ENCODE measurements at places on chromosomes 2 and 18. TPM values are rescaled to one million over a fixed set of nuclear protein-coding genes. Genes with fewer than 3 reads are reported as not detected.

The PROM2 gene
- 70.5 TPM for total RNA-seq

The CAVIN2 gene
- 50.6 TPM for total RNA-seq

The CEBPZOS gene
- total RNA-seq = 23.6 TPM

- no peak overlapping the region for H3K27ac ChIP-seq
- H3K27me3 ChIP-seq = no peaks in the 10 kb centered on the region
- H3K4me3 ChIP-seq = no peak overlapping the region
Measured at GRCh38 chr2:1430491-1430890, 17.2 kb downstream of the TPO start.

GRCh38 chr2:176154576-176155252, 2.4 kb upstream of the HOXD3 start:
- no peaks in the 10 kb centered on the region for H3K36me3 ChIP-seq
- H3K4me3 ChIP-seq = no peak overlapping the region
- H3K4me1 ChIP-seq = peaks cover 20% of the 10 kb centered on the region
- H3K27me3 ChIP-seq = peaks cover 10% of the 10 kb centered on the region
- DNase-seq = no peak

GRCh38 chr2:191571163-191571769, 106.7 kb upstream of the NABP1 start:
- no peak overlapping the region for H3K27ac ChIP-seq
- no peak for DNase-seq
- H3K36me3 ChIP-seq = no peaks in the 10 kb centered on the region
- no peak overlapping the region for H3K4me3 ChIP-seq

DNA sequence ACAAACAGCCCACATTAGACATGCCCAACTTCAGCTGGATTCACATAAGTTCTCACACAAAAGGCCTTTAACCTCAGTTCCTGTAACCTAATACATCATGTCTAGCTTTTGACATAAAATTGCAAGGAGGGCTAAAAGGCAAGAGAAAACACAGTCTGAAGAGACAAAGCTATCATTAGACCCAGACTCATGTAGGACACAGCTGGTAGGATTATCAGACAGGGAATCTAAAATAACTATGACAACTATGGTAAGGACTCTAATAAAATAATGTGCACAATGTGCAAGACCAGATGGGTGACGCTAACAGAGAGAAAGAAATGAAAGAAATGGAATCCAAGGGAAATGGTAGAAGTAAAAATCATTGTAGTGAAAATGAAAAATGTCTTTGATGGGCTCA, 643.2 kb upstream of the RAB6C start:
- H3K4me1 ChIP-seq = no peaks in the 10 kb centered on the region
- no peak for DNase-seq
- H3K4me3 ChIP-seq = no peak overlapping the region
- no peaks in the 10 kb centered on the region for H3K36me3 ChIP-seq
- H3K27ac ChIP-seq = no peak overlapping the region
- H3K27me3 ChIP-seq = no peaks in the 10 kb centered on the region

GRCh38 chr2:189150033-189150432, 29.5 kb downstream of the COL5A2 start:
- no peaks in the 10 kb centered on the region for H3K27me3 ChIP-seq
- no peak overlapping the region for H3K27ac ChIP-seq
- no peak overlapping the region for H3K4me3 ChIP-seq

DNA sequence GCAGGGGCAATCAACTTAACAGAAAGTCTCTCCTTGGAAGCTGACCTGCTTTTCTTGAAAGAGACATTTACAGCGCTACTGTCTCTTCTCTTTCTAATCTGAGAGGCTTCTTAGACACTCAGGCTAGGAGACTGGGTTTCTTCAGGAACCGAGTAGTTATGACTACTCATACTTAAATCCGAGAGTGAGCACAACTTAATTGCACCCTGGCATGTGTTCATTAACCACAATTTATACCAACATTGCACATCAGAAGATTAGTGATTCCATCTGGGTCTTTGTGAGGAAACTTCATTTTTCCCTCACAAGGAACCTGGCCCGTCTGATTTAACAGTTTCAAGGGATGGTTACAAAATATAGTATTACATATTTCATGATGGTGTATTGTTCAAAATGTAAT, 176.9 kb downstream of the UBE2E3 start:
- no peak overlapping the region for H3K4me3 ChIP-seq
- no peaks in the 10 kb centered on the region for H3K27me3 ChIP-seq

DNA sequence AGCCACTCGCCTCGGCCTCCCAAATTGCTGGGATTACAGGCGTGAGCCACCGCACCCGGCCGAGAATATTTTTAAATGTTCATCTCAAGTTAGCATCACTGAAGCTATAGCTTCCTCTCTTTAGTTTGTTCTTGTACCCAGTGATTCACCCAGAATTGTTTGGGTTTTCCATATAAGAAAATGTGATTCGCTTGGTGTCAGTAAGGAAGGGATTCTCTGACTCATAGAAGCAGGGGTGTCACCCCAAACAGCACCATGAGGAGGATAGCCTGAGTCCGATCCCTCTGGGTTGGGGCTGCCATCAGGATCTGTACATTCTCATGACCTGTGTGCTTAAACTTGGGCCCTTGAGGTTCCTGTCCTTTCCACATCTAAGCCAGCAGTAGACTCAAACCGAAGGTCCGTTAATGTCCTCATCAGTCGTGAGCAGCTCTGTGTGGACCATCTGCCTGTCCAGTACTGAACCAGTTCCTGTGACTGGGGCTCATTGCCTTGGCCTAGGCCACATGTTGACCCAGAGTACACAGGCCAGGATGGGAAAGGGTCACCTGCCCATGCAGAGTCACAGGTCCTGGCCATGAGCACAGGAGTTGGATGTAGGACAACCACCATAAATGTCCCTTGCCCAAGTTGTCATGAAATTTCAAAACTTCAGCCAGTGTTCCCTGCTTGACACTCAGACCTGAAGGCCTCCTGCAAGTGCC, 311.9 kb downstream of the GBX2 start:
- no peak for DNase-seq
- H3K4me1 ChIP-seq = no peaks in the 10 kb centered on the region
- H3K27ac ChIP-seq = no peak overlapping the region

DNA sequence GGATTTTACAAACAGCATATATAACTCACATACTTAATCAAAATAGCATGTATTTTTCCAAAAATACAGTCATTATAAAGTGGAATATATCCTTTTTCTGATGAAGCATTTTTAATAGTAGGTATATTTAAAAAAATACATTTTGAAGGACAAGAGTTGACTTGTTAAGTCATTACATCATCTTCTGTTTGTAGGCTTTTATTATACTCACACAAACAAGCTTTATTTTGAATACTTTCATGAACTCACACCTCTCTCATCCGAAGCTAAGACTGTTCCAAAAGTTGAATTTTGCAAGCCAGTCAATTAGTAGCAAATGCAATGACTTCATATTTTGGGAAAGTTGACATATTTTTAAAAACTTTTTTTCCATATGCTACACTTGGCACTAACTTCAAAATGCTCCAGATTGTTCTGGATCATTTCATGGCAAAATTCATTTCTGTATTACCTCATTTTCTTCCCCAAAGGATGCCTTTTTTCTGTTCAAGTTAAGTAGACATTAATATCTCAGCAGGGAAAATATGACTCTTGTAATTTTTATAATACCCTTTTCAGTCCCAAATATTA, 68.5 kb upstream of the WDR75 start:
- H3K27ac ChIP-seq = no peak overlapping the region
- no peak overlapping the region for H3K4me3 ChIP-seq
- H3K27me3 ChIP-seq = no peaks in the 10 kb centered on the region
- H3K4me1 ChIP-seq = no peaks in the 10 kb centered on the region

DNA sequence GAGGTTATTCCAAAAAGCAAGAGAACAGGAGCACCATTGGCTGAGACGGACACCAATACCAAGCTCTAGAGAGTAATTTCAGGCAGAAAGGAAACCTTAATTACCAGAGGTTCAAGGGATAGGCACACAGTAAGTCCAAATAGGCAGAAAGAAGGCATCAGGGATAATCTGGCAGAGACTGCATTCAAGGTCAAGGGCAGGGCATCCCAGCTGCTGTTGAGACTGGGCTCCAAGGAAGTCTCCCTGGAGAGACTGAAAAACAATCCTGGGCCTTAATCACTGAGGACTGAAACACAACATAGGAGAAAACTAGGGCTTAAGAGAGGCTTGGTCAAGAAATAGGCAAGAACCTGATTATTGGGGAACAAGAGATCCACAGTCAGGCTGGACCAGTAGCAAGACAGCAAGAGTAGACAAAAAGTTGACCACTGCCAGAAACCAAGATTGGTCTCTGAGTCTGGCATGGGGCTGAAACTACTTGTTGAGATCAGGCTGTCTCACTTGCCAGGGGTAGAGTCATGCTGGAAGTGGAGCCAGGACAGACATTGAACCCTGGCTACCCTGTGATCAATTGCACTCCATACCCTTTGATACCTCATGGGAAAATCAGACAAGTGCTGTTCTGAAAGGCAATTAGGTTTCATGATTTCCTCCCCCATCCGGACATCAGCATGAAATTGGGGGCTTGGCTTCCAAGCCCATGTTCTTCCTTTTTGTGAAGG, 193.2 kb upstream of the TNP1 start:
- no peak overlapping the region for H3K4me3 ChIP-seq
- no peaks in the 10 kb centered on the region for H3K36me3 ChIP-seq

- H3K4me3 ChIP-seq = no peak overlapping the region
- H3K4me1 ChIP-seq = peaks cover 23% of the 10 kb centered on the region
- H3K36me3 ChIP-seq = no peaks in the 10 kb centered on the region
- DNase-seq = no peak
- H3K27ac ChIP-seq = no peak overlapping the region
Measured at GRCh38 chr18:50014606-50015005, 180.3 kb downstream of the MYO5B start.

GRCh38 chr2:70647873-70648481, 94.4 kb upstream of the TGFA start:
- DNase-seq = no peak
- H3K27me3 ChIP-seq = no peaks in the 10 kb centered on the region
- H3K4me1 ChIP-seq = no peaks in the 10 kb centered on the region
- H3K36me3 ChIP-seq = no peaks in the 10 kb centered on the region
